Head of caudate nucleus (tissue), 42 donors: ENCODE measurements at places on chromosomes 7 and 10.

DNA sequence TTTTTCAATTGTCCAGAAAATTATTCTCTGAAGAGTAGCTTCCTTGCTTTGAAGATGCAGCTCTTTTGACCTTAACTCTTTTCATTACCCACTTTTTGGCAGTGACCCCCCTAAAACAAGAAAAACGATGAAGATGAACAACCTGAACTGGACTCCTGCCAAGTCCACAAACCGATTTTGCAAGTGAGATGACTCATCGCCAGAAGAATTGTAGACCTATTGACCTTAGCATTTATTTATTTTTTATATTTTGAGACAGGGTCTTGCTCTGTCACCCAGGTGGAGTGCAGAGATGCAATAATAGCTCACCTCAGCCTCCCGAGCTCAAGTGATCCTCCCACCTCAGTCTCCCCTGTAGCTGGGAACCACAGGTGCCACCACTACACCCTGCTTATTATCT, 859.2 kb downstream of the GATA3 start:
- DNase-seq: no peak

DNA sequence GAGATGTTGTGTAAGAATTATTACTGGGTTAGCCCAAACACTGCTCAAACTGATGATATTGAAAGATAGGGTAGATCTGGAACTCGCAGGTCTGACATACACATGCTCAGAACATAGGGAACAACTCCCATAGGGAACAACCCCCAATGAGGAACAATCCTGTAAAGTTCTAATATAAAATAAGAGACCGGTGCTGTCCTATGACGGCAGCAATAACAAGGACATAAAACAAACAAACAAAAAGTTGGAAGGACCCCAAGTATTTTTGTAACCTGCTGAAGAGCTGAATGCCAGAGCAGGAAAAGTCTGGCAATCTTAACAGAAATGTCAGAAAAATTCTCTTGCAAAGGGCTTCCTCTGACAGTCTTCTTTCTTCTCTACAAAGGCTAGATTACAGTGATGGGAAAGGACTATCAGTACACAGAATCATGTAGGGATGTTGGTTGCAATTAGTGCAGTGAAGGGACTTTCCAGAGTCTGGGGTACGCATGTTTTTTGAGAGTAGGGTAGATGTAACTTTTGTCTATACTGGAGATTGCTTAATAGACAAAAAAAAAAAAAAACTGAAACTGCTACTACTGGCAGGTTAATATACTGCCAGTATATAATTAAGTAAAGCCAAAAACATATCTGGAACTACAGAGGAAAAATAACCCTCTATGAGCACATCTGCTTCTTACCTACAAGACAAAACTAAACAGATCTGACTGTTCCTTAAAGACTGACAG, 35.5 kb downstream of the IDE start:
- no peak for DNase-seq

- DNase-seq: no peak
Measured at GRCh38 chr10:97385565-97385964, 15.6 kb downstream of the RRP12 start.

GRCh38 chr7:2504889-2505375, 14.6 kb upstream of the LFNG start:
- DNase-seq: no peak

DNA sequence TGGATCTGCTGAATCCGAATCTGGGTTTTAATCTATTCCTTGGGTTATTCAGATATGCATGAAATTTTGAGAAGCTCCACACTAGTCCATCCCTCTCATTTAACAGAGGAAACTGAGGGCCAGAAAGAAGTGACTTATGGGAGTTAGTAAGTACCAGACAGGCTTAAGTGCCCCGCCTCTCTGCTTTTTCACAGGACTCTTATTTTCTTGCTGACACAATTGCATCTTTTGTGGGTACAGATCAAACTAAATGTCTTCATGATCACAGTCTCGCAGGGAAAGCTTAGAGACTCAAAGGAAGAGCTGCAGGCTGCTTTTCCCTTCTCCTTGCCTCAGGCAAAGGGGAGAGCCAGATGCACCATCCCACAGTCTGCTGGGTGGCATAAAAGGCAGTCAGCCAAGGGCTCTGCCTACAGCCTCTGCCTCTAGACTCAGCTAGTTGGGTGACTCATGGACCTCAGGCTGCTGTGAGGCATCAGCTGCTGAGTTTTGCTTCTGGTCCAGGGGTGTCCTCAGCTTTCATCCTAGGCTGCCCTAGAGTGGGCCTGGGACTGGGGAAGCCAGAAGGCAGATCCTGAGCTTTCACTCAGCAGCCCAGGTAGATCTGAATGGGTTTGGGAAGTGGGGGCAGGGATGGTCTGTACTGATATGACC, 11.6 kb downstream of the GOLGA7B start:
- peak; percentile 63 for DNase-seq

- DNase-seq: no peak
Measured at GRCh38 chr10:70498970-70499835, 20.6 kb downstream of the PALD1 start.

DNA sequence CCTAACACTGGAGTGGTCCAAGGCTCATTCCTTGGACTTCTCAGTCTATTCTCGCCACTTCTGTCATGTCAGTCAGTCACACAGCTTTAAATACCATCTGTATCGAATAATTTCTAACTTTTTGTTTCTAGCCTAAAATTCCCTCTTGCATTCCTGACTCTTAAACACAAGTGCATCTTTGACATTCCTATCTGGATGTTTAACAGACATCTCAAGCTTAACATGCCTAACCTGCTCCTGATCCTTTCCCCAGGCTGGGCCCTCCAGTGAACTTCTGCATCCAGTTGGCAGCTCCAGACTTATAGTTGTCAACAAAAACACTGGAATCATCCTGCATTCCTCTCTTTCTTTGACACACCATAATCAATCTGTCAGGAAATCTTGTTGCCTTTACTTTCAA, 4.5 kb upstream of the ABCB4 start:
- DNase-seq: no peak

- DNase-seq: no peak
Measured at GRCh38 chr7:121366852-121367431, 29.2 kb downstream of the FAM3C start.
